HS-5 (cell line): ENCODE measurements at places on chromosomes 5 and 9.

GRCh38 chr5:12354686-12355085 lies 450.4 kb upstream of the CTNND2 start:
- DNase-seq = no peak

- peak; percentile 63 for DNase-seq
These were observed 28.4 kb upstream of the LTC4S start for GRCh38 chr5:179765400-179765799.

DNA sequence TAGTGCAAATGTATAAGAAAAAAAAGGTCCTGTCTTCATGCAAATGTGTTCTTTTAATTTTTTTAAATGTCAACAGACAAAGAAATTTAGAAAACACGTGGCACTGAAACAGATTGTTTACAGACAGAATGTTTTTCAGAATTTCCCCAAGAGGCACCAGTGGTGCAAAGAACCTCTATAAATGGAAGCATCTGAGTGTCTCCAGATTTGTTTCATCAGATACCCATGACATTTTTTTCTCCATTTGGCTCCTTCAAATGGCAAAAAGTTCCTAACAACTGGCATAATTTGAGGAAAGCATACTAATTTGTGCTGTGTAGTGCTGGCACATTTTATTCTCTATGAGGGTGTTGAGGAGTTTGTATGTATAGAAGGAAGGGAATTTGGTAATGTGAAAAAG lies 15.0 kb downstream of the CCDC192 start:
- no peak for DNase-seq

DNA sequence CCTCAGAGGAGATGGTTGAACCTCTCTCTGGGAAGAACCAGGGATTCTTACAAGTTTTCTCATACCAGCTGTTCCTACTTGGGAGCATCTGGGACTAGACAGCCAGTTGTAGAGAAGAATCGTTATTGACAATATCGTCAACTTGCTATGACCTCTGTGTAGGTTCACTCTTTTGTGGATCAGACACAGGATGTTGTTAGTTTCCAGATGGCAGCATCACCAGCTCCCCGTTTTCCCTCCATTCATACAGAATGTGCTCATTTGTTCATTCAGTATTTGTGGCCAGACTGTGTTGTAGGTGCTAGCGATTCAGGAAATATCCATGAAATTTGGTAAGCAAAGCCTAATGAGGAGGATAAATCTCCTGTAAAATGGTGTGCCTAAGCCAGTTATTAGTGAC lies 3.7 kb downstream of the PDE8B start:
- DNase-seq = no peak

DNA sequence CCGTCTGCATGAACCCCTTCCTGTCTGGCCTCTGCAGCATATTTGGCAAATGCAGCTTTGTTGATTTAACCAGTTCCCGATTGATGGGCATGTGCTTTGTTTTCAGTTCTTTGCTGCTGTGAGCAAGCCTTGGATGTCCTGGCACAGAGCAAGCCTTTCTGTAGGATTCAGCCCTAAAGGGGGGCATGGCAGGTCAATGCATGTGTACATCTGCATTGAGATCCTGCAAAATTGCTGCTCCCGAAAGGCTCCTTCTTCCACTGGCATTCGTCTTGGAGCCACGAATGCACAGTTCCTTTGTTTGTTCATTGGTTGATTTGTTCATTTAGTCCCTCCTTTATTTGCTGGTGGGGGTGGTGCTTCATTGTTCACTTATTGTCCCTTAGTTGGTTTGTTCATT lies 34.8 kb downstream of the COL5A1 start:
- no peak for DNase-seq
